ENCODE measurements at places on chromosomes 13 and 19.

GRCh38 chr19:54379187-54379678 is 14.5 kb upstream of the LAIR1 start:
- no peak for DNase-seq

DNA sequence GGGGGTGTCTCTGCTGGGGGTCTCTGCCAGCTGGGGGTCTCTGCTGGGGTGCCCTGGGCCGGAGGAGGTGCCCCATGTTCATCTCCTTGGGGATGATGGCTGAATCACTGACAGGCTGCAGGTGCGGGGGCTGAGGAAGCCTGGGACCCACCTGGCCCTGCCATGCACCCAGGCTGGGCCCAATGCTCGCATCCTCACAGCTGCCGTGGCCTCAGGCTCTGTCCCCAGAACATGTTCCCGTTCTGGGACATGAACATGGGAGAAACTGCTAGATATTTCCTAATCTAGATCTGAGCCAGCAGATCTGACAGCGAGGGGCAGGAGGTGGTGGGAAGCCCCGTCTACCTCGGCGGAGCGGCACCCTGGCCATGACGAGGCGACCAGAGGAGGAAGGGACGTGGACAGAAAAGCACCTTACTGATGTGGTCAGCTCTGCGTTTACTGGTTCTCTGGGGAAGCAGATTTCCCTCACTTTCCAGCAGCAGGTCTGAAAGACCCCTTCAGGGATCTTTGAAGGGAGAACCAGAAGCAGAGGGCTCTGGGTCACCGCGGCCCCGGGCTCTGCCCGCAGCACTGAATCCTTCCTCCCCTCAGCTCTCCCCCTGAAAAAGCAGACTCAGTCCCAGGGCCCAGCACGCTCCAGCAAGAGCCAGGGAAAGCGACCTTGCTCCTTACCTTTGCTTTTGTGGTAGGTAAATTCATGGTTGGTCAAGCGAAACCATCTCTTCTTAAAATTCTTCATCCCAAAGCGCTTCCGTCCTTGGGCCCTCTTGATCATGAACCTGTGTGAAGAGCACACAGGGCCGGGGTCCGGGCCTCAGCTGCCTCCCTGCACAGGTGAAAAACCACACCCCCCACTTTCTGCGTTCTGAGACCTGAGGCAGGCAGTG is 26.5 kb upstream of the C13orf46 start:
- no peak for DNase-seq

DNA sequence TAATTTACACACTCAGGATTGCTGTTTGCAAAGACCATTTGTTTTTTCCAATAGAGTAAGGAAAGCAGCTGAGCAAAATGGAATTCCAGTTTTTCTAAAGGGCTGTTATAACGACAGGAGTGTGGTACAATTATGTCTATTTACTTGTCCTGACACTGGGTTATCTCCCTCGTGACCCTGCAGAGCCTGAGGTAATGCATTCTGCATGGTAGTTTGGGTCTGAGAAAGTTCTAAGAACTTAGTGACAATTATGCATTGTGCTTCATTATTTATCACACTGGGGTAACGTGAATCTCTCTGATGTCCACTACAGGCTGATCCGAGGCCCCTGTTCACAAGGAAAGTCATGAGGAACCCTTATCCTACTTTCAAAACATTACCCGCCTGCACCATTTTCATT is 50.7 kb upstream of the EDNRB start:
- no peak for DNase-seq

GRCh38 chr13:41461527-41462139 is 4.3 kb downstream of the RGCC start:
- DNase-seq = no peak

- DNase-seq = no peak
Observed at GRCh38 chr19:19131989-19132388, 6.3 kb downstream of the TMEM161A start.

- peak; percentile 28 for DNase-seq
Observed at GRCh38 chr13:49214917-49215376, 5.2 kb upstream of the MLNR start.

- DNase-seq = no peak
Observed at GRCh38 chr19:31570718-31571117, 221.5 kb upstream of the TSHZ3 start.

DNA sequence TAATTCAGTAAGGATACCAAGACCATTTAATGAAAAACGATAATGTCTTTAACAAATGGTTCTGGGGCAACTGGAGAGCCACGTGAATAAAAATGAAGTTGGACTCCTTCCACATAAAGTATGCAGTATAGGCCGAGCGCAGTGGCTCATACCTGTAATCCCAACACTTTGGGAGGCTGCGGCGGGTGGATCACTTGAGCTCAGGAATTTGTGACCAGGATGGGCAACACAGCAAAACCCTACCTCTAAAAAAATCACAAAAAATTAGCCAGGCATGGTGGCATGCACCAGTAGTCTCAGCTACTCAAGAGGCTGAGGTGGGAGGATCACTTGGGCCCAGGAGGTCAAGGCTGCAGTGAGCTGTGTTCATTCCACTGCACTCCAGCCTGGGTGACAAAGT is 20.6 kb upstream of the CD33 start:
- DNase-seq = no peak

Data from ELR (cell line).